AG10803 (cell line): ENCODE measurements at places on chromosomes 7 and 10.
A peak's percentile ranks its signal among the peaks of the same experiment; 100 is the strongest.

- peak; percentile 67 for DNase-seq
These were observed 115.3 kb upstream of the FAM171A1 start for GRCh38 chr10:15486404-15486803.

DNA sequence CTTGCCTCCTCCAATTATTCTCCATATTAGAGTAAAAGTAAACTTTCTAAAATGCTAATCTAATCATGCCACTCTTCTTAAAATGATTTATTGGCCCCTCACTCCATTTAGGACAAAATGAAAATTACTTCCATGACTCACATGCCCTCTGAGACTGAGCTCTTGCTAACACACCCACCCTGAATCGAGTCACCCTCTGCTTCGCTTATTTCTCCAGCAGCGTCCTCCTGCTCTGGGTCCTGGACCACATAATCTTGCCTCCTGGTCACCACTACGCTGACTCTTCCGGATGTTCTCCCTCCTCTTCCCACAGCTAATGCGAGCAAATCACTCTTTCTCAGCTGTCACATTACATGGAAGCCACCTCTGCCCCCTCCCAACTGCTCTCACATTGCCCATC lies 384.0 kb upstream of the FZD8 start:
- peak; percentile 35 for DNase-seq

DNA sequence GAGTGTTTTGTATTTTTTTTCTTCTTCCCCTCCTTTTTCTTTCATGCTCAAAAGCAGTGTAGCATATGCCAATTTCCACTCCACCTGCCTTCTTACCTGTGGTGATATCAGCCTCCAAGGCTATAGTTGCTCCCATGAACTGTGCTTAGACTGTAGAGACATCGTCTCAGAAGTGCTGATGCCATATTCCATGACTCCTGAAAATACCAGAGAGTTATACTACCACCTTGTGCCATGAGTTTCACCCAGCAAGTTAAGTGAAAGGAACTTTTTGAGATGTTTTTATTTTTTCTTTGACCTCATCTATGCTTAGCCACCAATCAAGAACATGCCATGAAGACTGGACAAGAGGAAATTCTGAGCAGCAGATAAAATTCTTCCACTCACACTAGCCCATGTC lies 142.8 kb upstream of the SEMA3E start:
- no peak for DNase-seq

GRCh38 chr10:71613261-71613777 lies 106.3 kb downstream of the C10orf105 start:
- peak; percentile 16 for DNase-seq

DNA sequence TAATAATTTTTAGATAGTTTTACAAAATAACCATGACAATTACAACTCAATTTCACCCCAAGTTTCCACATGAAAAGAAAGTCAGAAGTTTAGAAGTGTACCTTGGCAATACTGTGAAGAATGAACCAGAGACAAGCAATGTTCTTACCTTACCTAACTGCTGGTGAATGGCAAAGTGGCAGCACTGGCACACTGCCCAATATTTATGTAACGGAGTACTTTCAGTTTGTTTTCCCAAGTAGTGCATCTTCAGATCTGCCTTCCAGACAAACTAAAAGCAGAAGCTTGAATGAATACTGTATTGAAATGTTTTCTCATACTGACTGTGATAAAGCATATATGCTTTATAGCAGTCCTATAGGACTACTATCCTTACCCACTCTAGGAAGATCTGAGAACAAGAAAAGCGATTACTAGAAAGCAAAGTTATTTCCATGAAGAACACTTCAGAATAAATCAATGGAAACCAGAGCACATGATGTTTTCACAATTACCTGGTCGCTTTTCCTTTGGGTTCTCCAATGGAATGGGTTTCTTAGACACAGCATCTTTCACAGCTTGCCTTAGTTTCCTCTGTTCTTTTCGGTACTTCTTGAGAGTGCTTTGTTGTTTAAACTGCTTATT lies 1.5 kb downstream of the NOC3L start:
- DNase-seq = peak; percentile 28

DNA sequence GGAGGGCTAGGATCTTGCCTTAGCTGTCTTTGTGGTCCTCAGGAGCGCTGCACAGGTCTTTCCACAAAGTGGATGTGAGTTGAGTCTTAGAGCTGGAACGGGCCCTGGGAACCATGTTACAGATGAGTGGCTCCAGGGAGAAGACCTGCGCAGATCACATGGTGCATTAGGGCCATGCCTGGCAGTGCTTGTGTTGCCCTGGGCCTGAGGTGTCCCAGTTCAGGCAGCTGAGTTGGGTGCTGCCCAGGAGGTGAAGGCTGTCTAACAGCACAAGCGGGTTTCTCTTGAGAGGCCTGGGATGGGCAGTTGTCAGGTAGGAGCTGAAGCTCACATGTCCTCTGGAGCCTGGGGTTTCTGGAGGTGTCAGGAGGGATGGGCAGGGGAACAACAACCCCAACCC lies 33.7 kb upstream of the ANKRD2 start:
- DNase-seq = no peak

DNA sequence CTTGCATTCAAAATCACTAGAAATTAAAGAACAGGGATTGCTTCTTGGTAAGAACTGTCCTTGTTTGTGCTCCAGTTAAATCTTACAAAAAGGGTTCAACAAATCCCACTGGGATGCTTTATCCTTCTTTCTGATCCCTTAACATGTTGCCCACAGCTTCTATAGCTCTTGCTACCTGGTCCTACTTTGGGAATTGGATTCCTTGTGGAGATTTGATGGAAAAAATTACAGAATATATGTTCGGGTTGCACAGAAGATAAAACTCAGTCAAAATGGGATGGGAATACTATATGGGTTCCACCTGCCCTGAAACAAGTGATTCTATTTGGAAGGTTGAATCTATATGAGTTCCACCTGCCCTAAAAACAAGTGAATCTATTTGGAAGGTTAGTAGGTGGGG lies at the start of gene OR2A25:
Gene OR2A25, plus strand, starts transcription at position 301 of the 400 bp plus-strand sequence. CDS start 4,409 bp downstream, outside the sequence.
- no peak for DNase-seq

GRCh38 chr10:7891634-7892033 lies 73.3 kb downstream of the TAF3 start:
- DNase-seq = no peak

GRCh38 chr7:14125998-14126397 lies 136.5 kb upstream of the ETV1 start:
- DNase-seq = peak; percentile 7

GRCh38 chr10:15814565-15814964 lies 45.7 kb downstream of the MINDY3 start:
- no peak for DNase-seq

DNA sequence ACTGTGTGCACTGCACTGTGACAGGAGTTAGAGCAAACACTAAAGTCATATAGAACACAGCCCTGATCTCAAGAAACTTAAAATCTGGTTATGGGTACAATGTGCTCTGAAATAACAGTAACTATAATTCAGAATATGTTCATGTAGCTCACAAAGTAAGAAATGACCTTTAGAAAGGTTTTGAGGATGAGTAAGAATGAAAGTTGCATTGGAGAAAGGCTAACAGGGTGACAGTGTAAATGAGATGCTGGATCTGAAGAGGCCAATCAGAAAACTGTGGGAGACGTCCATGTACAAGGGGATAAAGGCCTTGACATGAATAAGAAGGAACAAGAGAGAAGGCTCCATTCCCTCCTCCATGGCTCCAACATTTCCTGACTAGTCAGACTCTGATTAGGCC lies 124.7 kb downstream of the GRM3 start:
- no peak for DNase-seq

DNA sequence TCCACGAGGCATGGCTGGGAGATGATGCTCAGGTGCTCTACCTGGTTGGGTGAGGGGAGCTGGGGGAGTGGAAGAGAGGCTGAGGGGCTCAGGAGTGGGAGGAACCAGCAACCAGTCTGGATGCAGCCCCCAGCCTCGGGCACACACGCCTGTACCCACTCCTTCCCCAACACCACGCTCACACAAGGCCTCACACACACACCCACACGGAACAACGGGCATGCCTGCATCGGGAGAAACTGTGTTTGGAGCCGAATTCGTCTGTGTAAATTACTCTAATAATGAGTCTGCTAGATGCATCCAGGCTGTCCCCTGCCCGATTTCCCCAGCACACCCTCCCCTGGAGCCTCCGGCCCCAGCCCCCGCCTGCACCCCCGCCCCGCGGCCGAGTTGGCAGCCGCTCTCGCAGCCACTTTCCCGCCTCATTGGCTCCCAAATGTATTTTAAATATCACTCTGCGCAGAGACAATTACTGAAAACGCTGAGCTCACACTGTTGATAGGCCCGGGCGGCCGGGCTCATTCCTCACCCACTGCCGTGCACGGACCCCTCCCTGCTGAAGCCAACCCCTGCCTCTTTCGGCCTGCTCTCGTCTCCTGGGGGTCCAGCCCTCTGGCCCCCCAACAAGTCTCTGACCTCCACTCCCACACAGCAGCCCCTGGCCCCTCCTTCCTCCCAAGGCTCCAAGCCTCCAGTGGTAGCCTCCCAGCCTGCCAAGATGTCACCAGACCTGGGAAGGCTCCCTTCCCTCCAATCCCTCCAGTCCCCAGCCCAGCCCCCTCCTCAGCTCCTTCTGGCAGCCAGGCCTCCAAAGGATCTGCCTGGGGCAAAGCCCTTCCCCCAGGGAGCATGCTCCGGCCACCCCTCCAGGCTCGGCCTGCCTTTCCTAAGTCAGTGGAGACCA lies 11.1 kb downstream of the H2BK1 start:
- no peak for DNase-seq

- DNase-seq = no peak
These were observed 99.7 kb upstream of the SDK1 start for GRCh38 chr7:3201306-3201705.

- no peak for DNase-seq
These were observed 9.3 kb downstream of the ZNF316 start for GRCh38 chr7:6646465-6646864.

DNA sequence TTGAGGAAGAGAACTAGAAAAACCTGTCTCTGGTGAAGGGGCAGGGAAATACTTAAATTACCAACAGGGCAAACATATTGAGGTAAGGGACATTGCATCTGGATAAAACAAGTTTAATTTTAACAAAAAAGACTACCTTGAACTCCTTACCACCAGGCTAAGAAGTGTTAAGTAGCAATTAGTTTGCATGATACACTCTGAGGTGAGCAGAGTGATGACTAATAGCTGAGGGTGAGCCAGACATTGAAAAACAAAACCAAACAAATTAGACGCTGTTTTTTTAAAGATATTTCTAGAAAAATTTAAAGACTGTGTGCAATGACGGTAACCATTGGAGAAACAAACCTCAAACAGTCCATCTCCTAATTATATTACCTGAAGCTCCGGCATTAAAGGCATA lies 105.9 kb downstream of the ANKRD7 start:
- DNase-seq = no peak

DNA sequence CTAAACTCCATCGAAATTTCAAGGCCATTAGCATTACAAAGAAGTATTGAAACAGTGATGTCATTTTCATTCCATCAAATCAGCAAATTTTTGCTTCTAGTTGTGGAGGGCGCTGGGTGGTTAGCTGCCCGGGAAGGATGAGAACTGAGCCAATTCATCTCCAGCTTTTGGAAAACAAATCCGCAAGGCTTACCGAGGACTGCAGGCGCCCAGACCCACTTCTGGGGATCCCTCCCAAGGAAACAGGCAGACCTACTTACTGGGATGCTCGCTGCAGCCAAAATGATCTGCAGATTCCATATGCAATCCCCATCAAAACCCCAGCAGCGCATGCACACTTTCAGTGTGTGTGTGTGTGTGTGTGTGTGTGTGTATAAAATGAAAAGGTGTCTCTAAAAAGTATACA lies 19.2 kb downstream of the TNRC18 start:
- DNase-seq = no peak

DNA sequence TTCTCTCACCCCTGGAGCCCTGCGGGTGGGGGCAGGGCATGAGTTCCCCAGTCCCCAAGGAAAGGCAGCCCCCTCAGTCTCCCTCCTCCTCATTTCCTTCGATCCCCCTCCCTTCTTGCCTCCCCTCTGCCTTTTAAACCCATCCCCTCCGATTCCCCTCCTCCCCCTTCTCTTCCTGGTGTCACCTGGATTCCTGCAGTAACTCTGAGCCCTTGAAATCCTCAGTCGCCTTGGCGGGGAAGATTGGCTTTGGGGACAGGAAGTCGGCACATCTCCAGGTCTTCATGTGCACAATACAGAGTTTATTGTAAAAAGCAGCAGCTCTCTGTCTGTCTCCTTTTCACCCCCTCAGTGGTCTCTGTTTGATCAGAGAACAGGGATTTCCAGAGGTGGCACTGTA lies 1.3 kb upstream of the MUC12 start:
- no peak for DNase-seq

- DNase-seq = no peak
These were observed 230.8 kb downstream of the FOXP2 start for GRCh38 chr7:114645451-114645850.

DNA sequence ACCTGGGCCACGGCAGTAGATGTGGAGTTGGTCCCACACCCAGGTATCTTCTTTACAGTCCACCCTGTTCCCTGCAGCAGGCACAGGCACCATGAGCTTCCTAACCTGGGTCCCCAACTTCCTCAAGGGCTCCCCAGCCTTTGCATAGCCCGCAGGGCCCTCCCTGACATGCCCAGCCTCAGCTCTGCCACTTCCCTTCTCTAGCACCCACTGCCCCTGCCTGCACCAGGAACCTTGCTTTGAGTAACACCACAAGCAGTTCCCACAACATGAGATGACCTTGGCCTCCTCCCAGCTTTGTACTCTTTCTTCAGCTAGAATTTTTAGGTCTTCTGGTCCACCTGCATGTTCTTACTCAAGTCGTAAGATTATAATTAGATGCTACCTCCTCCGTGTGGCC lies 92.2 kb upstream of the ZPBP start:
- DNase-seq = no peak

- no peak for DNase-seq
These were observed 117.9 kb upstream of the MACROH2A2 start for GRCh38 chr10:69934768-69935167.

DNA sequence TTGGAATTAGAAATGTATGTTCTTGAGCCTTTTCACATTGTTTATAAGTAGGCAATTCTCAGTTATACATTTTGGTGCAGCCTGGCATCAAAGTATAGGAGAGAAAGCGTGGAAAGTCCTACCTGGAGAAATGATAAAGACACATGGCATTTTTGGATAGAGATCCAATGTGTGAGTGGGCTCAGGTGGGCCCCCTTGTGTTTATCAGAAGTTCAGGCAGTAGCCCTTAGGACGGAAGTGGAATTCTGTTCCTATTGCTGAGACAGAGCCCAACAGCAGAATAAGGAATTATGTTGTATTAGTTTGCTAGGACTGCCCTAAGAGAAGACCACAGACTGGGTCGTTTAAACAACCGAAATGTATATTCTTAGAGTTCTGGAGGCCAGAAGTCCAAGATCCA lies 85.2 kb upstream of the AMPH start:
- DNase-seq = no peak

- DNase-seq = peak; percentile 71
These were observed 28.1 kb upstream of the GPR22 start for GRCh38 chr7:107441581-107442422.

GRCh38 chr7:1912593-1913465 lies 242.8 kb downstream of the ELFN1 start:
- peak; percentile 82 for DNase-seq

GRCh38 chr7:35370687-35371086 lies 116.8 kb upstream of the TBX20 start:
- no peak for DNase-seq

DNA sequence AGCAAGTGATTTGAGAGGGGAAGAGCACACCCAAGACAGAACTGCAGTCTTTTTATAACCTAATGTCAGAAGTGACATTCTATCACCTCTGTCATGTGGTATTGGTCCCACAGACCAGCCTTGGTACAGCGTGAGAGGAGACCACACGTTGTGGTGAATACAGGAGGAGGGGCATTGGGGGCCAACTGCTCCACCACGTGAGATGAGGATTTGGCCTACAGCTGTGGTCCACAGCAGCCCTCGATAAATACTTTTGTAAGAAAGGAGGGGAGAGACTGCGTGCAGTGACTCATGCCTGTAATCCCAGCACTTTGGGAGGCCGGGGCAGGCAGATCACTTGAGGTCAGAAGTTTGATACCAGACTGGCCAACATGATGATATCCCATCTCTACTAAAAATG lies 243.1 kb downstream of the FGFR2 start:
- DNase-seq = no peak
